Central memory CD8-positive, alpha-beta T cell (primary cell): ENCODE measurements at places on chromosomes 13 and 19.

- DNase-seq, result no peak
- no peak overlapping the region for H3K27ac ChIP-seq
- no peaks in the 10 kb centered on the region for H3K4me1 ChIP-seq
- H3K4me3 ChIP-seq, result no peak overlapping the region
- H3K27me3 ChIP-seq, result no peaks in the 10 kb centered on the region
- H3K36me3 ChIP-seq, result no peaks in the 10 kb centered on the region
Observed at GRCh38 chr13:55245005-55245644, 1895.6 kb upstream of the PRR20A start.

- peak; percentile 85 for DNase-seq
- H3K27ac ChIP-seq, result peak overlapping the region; percentile 99
- H3K4me1 ChIP-seq, result peaks cover 44% of the 10 kb centered on the region
- H3K27me3 ChIP-seq, result no peaks in the 10 kb centered on the region
- H3K36me3 ChIP-seq, result peaks cover 29% of the 10 kb centered on the region
- peak overlapping the region; percentile 90 for H3K4me3 ChIP-seq
Observed at GRCh38 chr19:50357178-50358100, 8.0 kb downstream of the NAPSA start.

DNA sequence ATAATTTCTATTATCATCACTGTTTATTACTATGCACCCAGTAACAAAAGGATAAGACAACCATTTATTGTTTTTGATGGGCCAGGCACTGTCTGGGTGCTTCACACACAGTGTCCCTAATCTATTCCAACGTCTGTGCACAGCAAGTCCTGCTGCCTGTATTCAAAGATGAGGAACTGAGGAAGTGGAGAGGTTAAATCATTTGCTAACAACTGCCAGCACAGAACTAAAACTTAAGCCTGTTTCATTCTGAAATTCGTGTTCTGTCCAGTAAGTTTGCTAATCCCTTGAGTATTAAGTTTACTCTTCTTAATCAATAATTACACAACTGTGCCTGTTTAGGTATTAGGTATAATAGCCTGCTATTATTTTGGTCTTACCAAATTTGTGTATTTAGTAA, 41.9 kb downstream of the TEX26 start:
- no peak for DNase-seq
- no peaks in the 10 kb centered on the region for H3K36me3 ChIP-seq
- no peak overlapping the region for H3K4me3 ChIP-seq
- no peak overlapping the region for H3K27ac ChIP-seq

DNA sequence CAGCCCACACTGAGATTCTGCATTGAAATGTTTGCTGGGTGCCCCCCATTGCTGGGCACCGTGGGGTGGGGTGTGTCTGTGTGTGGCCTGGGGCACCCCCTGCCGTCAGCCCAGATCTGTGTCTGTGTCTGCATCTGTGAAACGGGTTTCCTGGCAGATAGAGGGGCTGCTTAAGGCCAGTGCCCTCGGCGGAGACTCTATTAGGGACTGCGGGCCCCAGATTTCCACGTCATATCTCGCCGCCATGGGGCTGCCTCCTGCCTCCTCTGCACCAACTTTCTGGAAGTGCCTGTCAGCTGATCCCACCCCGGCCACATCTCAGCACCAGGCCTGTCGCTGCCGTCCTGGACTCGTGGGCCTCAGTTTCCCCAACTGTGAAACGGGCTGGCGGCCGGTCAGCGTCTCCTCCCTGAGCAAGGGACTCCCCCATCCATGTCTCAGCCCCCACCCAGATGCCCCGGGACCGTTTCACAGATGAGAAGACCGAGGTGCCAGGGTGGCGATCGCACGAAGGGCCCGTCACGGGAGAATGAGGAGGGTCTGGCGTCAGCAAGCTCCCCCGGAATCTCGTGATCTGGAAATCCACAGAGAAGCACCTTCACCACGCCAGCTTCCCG, 21.4 kb downstream of the ARID3A start:
- H3K36me3 ChIP-seq, result peaks cover 8% of the 10 kb centered on the region
- no peak overlapping the region for H3K27ac ChIP-seq
- no peaks in the 10 kb centered on the region for H3K4me1 ChIP-seq
- no peak overlapping the region for H3K4me3 ChIP-seq
- H3K27me3 ChIP-seq, result no peaks in the 10 kb centered on the region
- no peak for DNase-seq

- peak overlapping the region; percentile 82 for H3K27ac ChIP-seq
- no peaks in the 10 kb centered on the region for H3K27me3 ChIP-seq
- peak overlapping the region; percentile 65 for H3K4me3 ChIP-seq
- H3K4me1 ChIP-seq, result peaks cover 7% of the 10 kb centered on the region
- peak; percentile 25 for DNase-seq
- H3K36me3 ChIP-seq, result peaks cover 23% of the 10 kb centered on the region
Observed at GRCh38 chr19:873084-873483, 13.6 kb downstream of the CFD start.

DNA sequence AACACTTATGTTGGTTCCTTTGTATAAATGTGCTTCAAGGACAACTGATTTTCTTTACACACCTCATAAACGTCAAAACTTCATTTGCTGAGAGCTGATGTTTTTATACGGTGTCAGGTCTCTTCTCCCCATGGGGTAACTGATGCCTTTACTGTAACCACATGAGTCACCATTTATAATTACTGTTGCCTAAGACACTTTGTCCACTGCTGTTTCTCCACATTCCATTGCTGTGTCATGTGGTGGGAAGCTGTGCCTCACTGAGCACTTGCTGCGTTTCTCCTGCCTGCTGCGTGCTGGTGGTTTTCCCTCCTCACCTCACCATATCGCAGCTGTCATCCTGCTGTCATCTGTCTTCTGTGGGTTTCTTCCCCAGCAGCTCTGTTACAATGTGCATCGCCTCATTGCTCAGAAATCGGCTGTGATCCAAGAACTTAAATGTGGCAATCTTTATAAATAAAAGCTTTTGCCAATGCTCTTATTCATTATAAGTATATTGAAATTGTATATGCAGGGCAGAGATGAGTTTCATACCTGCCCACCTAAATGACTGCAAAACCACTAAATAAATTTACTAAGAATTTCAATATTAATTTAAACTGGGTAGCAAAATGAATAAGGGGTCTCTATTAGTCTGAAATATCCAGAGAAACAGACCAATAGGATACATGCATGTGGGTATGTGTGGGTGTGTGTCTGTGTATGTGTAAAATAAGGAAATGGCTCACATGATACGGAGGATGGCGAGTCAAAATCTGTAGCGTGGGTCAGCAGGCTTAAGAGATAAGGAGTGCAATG, 547.0 kb upstream of the SLITRK5 start:
- H3K27ac ChIP-seq, result no peak overlapping the region
- H3K27me3 ChIP-seq, result no peaks in the 10 kb centered on the region
- no peaks in the 10 kb centered on the region for H3K4me1 ChIP-seq
- DNase-seq, result no peak
- H3K4me3 ChIP-seq, result no peak overlapping the region
- no peaks in the 10 kb centered on the region for H3K36me3 ChIP-seq

DNA sequence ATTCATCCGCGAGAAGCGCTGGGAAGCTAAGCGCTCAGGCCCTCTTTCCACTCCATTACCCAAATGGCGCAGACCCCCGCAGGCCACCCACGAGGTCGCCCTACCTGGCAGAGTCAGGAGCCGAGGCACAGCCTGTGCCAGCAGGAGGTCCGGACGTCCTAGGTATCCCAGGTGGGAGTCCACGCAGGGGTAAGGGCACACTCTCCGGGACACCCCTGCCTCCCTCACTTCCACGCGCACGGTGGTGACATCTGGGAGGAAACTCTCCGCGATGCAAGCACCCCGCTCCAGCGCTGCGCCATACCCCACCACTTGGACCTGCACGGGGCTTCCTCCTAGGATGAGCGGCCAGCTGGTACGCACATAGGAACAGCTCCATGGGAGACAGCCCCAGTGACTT, 95.1 kb upstream of the ARHGEF7 start:
- H3K4me3 ChIP-seq, result no peak overlapping the region
- H3K36me3 ChIP-seq, result no peaks in the 10 kb centered on the region
- H3K4me1 ChIP-seq, result no peaks in the 10 kb centered on the region
- H3K27me3 ChIP-seq, result peaks cover 43% of the 10 kb centered on the region

DNA sequence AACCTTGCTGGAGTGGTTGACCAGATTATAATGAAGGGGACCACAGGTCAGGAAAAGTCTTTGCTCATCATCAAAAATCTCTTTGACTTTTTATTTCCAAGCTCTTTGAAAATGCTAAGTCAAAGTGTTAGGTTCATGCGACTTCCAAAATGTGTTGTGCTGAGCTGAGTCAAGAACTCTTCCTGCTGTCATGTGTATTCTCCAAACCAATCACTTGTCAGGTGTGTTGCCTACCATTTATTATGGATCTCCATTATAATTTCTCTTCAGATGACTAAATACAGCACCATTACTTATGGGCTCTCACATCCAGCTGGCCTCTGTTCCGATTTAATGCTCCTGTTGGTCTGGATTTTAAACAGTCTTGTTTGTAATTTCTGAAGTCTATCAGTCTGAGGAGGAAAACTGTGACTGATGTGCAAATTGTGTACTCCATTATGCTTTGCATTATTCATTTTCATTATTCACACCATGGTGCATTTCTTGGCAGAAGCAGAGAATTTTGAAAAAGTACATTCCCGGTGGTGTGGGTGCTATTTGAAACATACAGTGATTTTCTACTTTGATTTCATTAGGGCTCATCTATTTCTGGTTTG, 562.5 kb downstream of the LMO7 start:
- no peak overlapping the region for H3K4me3 ChIP-seq
- DNase-seq, result no peak
- H3K27ac ChIP-seq, result no peak overlapping the region
- no peaks in the 10 kb centered on the region for H3K27me3 ChIP-seq

DNA sequence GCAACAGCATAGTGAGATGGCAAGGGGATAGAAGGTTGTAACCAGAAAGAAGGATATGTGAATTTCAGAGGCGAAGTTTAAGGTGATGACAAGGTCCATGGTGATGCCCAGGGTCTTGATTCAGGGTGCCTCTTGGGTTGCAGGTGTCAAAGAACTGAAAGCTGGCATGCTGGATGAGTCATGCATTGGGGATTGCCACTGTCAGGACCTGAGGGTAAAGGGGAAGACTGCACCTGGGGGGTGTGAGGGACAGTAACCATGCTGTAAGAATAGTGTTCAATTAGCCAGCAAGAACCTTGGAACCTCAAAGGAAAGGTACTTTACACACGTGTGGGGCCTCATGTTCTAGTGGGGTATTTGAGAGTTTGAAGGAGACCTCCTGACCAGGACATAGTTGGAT, 279.6 kb downstream of the SLC7A1 start:
- H3K27me3 ChIP-seq, result peaks cover 11% of the 10 kb centered on the region
- H3K4me1 ChIP-seq, result no peaks in the 10 kb centered on the region
- H3K4me3 ChIP-seq, result no peak overlapping the region
- no peak for DNase-seq
- H3K36me3 ChIP-seq, result no peaks in the 10 kb centered on the region
